CD4-positive, alpha-beta memory T cell (primary cell): ENCODE measurements at places on chromosomes 2 and 18.

DNA sequence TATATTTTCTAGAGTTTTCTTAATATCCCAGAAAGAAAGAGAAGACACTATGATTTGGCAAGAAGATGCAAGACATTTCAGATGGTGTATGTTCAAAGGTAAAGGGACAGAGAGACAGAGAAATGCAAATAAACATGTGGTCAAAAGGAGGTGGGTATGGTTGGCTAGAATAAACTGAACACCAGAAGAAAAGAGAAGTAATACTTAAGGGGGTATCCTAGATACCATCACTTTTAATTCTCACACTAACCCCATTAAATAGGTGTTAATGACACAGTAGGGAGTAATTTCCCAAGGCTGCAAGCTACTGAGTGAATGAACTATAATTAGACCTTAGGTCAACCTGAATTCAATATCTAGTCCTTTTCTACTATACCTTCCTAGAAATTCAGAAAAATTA is 111.2 kb upstream of the CD226 start:
- no peak for DNase-seq

GRCh38 chr18:62318228-62319180 is 6.6 kb upstream of the TNFRSF11A start:
- DNase-seq: no peak

DNA sequence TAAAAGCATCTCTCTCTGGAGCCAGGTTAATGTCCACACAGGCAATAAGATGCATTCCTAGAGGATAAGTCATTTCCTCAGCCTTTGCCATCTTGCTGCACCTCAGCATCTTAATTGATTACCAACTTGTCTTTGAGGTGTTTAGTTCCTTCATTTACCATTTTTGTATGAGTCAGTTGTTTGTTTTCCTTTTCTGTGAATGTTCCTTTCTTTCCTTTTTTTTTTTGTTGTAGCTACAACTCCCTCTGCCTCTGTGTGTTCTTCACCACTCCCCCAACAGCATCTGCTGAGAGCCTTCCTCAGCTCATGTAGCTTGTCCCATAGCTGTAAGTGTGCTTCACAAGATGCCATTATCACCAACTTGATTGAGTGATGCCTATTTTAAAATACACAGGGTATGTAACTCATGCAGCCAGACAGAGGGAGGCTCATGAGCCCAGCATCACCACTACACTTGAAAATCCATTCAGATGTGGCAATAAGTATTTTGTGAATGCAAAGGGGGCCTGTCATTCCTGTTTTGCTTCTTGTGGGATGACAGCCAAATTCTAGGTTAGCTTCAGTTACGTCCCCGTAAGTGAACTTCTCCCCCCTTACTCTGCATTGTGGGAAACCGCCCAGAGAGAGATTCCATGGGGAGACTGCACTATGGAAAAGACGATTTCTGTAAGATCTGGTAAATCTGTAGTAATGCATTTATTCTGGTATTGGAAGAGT is 315.9 kb upstream of the ZEB2 start:
- DNase-seq: no peak

- DNase-seq: no peak
These were observed 79.2 kb downstream of the NDUFA10 start for GRCh38 chr2:239945751-239946561.

DNA sequence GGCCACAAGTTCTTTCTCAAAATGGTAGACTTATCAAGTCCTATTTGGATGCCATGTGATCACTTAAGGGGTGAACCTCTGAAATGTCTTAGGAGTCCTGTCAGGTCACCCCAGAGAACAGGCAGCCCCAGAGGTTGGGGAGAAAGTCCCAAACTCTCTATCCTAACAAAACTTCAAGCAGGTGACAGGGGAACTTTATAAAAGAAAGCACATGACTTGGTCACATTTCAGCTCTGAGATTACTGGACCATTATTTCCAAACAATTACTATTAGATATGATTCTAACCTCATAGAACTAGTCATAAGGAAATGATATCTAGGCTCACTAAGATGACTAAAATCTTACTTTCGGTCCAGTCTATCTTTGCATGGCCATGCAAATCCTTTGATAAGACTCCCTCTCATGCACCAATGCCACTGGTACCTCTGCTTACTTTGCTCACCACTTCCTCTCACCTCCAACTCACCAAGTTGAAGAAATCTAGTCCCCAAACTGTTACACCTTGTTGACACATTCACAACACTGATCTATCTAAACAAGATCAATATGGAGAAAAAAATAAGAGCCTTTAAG is 107.0 kb downstream of the GALNT14 start:
- no peak for DNase-seq

GRCh38 chr2:66323406-66323805 is 111.5 kb upstream of the MEIS1 start:
- no peak for DNase-seq

GRCh38 chr18:63164396-63164795 is 155.2 kb downstream of the BCL2 start:
- DNase-seq: no peak

GRCh38 chr2:39849064-39849463 is 70.0 kb upstream of the THUMPD2 start:
- DNase-seq: no peak

DNA sequence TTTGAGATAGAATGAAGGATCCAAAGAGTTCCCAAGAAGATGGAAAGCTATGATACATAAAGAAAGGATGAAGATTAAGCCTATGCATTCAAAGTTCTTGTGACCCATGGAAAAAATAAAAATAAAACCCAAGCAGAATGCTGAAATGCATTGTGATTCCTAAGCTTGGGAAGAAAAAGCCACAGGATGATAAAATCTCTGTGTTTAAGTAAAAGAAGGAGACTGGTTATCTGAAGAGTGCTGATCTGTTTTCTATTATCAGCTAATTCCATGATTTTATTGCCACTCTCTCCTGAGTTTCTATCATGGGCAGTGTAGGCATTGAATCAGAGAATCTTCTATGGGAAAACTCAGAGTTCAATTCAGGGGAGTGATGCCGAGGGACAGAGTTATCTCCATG is 103.1 kb upstream of the LTBP1 start:
- no peak for DNase-seq
